ENCODE measurements at places on chromosomes 4 and X.
A peak's percentile ranks its signal among the peaks of the same experiment; 100 is the strongest.

DNA sequence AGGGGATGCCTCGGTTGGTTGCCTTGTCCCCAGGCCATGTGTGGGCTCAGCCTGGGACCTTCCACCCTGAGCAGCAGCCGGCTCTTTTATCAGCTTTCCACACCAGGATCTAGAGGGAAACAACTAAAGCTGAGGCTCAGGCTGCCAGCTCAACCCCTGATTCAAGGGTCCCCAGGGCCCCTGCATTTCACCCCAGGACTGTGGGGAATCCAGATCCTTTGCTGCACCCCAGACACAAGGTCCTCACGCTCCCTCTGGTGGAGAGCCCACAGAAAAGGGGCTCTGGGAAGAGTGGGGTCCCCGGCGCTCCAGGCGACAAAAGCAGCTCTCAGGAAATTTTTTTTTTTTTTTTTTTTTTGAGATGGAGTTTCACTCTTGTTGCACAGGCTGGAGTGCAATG lies 64.3 kb downstream of the ZFYVE28 start:
- peak; percentile 14 for DNase-seq

DNA sequence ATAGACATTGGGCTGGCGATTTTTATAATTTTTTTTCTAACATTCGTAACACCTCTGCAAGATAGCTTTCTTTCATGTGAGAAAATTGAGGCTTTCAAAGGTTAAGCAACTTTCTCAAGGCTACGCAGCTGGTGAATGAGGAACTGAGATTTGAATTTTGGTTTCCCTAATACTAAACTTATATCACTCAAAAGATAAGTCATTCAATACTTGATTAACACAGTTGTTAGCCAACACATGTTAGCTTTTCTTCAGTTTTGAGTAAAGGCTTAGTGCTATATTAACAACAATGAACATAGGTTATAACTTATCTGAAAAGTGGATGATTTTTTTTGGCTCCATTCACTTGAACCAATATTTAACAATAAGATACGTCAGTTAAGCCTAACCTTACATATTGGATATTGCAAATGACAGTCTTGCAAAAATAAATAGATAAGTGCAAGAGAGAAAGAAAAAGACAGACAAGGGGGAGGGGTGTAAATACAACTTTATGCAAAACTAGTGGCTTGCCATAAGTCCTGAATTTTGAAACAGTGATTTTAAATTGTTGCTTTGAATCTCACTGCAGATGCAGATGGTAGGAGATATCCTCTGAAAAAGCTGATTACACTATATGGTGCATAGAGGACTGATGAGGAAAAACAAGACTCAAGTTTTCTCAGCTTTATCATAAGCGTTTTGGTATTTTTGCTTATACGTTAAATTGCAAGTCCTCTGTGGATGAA lies 11.1 kb upstream of the GPM6A start:
- DNase-seq, result no peak

DNA sequence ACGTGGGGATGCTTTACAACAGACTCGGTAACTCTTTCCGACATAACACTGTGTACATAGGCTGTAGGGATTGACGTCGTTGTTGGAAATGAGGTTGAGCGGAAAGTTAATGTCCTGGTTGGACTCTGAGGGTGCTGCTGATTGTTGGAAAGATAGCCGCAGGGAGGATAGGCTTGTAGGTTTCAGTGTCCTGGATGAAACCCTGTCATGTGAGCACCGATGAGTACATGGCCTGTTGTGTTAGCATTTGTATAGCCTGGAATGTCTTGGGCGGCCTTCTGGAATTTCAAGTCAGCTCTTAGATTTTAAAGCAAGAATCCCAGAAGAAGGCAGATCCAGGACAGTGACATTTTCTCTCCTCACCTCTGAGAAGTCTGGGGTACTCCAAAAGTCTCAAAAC lies 63.3 kb downstream of the TBC1D14 start:
- DNase-seq, result no peak

GRCh38 chrX:36583674-36584073 lies 424.5 kb upstream of the FAM47C start:
- DNase-seq, result no peak

DNA sequence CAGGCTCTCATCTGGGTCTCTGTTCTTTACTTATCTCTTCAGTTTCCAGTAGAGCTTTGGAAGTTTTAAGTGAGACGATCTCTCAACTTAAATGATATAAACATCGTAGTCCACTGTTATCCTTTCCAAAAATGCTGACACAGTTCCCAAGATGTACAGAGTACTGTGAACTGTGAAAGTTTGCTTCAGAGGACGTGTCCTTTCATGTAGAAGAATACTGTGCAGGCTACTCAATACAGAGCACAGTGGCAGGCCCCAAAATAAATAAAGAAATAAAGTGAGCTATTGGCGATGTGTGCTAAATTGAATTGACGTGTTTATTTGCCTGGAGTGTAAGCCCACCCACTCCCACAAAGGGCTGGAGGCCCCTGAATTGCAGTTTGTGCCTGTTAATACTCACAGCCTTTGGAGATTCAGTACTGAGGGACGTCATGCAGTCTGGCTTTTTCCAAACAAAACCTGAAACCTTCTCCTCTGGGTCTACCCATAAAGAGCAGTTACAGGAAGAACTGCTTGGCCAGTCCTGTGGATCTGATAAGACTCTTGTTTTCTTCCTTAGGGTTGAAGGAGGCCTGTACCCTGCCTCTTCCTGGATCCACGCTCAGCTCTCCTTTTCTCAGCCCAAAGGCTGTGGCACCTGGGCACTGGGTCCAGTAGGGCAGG lies 66.1 kb downstream of the SOWAHB start:
- DNase-seq, result no peak

Measured in fibroblast of pulmonary artery (primary cell).